ENCODE measurements at places on chromosomes 7 and 10. TPM values are rescaled to one million over a fixed set of nuclear protein-coding genes. Genes with fewer than 3 reads are reported as not detected.

DNA sequence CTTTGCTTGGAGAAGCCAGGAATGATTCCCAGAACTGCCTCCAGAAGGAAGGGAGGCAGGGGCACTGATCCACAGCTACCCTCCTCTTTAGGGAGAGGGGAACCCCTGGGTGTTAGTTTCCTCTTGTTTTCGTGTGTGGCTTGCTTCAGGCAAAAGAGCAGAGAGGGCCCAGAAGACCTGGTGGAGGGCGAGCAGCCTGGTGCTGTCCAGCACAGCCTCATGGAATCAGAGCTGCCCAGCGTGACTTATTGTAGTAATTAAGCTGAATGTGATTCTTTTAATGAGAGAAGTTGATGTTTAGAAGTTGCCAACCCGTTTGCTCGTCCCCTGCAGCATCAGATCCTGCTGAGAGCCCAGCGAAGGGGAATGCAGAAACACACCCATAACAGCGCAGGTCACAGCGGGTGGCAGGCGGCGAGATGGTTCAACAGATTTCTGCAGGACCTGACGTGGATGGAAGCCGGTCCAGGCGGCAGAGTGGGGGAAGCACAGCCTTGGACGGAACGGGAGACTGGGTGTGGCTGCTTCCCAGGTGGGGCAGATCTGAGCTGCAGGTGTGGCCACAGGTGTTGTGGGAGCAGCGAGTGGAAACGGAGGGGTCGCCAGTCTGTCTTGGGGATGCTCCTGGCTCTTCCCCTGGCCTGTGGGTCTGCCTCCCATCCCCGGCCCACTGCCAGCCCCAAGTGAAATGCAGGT lies 53.7 kb upstream of the SHH start:
- DNase-seq, result no peak

- no peak for DNase-seq
Measured at GRCh38 chr10:78942091-78942501, 126.7 kb upstream of the ZMIZ1 start.

DNA sequence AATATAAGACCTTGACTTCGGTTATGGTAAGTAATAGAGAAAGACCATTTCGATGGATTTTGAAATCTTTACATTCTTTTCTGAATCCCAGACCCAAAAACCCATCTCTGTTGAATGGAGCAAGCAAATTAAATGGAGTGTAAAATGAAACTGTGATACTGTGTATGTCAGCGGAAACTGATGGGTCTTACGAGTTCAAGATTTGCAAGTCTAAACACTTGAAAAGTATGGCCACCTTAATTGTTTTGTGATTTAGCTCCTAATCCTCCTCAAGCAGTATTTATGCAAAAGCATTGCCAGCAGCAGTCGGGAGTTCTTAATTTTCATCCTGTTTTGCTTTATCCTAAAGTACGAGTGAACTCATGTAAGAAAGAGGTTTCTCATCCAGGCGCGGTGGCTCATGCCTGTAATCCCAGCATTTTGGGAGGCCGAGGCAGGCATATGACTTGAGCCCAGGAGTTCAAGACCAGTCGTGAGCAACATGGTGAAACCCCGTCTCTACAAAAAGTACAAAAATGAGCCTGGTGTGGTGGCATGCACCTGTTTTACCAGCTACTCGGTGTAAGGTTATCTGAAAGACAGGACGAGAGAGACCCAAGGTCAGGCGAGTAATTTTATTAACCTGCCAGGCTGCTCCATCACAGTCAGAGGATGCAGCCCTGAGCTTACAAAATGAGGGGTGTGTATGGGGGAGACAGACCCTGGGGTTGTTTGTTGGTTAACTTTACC lies 5.8 kb upstream of the DHTKD1 start:
- DNase-seq, result no peak

The FAM25A gene
- total RNA-seq, result not detected

- DNase-seq, result no peak
Measured at GRCh38 chr10:7804216-7804615, 14.1 kb upstream of the TAF3 start.

GRCh38 chr10:92747066-92747465 lies 57.3 kb downstream of the HHEX start:
- DNase-seq, result no peak

- DNase-seq, result no peak
Measured at GRCh38 chr10:32308027-32308603, 38.8 kb downstream of the EPC1 start.

The BMPER gene
- 5.8 TPM for total RNA-seq

DNA sequence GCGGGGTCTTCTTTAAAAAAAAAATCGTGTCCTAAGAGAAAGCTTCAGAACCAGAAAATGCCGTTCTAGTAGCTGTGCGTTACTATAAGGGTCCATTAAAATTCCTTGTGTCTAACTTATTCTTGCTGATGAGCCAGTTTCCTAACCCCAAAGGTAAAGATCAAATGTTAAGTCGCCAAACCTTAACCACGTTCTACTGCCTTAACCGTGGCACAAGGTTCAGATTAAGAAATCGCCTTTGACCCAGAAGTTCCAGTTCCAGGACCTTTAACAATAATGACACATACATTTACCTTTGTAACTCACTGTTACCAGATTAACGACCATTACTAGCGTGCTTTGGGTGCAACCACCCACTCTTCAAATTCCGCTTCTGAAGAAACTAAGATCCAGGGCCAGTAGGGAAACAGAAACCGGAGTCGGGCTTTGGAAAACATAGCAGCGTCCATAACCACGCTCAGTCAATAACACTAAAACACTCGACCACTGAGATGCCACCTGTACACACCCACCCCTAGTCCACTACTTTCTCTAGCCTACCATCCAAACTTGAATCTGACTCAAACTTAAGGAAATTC lies 620 bp downstream of the BET1 start:
- DNase-seq, result peak; percentile 57

- no peak for DNase-seq
Measured at GRCh38 chr10:43943119-43943817, 294.6 kb upstream of the ZNF32 start.

DNA sequence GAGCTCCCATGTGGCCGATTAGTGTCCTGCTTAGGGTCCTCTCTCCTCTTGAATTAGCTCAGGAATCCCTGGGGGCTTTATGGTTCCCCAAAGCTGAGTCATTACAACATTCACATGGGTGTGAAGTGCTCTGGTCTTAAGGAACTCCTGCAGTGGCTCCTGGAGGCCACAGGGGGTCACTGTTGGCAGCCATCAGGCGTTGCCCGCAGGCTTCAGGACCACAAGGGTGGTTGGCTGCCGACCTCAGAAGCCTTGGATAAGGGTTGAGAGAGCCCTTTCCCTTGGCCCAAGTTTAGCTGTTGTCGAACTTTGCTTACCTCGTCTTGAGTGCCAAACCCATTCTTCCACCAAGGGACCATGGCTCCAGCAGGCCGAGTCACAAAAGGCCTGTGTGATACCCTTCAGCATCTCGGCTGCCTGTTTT lies 61.7 kb downstream of the SH2D4B start:
- DNase-seq, result peak; percentile 58

DNA sequence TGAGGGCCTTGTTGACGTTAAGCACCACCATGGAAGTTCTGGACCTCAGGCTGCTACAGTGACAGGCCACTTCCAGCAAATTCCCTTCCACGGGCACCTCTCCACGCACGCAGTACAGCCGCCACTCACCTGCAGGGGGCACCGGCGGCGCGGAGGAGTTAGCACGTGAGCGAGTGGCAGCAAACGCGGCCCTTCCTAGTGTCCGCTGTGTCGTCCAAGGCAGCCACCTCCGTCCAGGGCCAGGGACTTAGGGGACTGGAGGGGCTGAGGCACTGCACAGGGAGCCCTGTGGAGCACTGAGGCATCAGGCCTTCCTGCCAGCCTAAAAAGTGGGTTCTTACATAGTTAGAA lies 164.4 kb downstream of the SVIL start:
- no peak for DNase-seq

GRCh38 chr10:45452268-45452667 lies 78.3 kb downstream of the ALOX5 start:
- no peak for DNase-seq

- no peak for DNase-seq
Measured at GRCh38 chr10:1420661-1421362, 316.5 kb downstream of the ADARB2 start.

GRCh38 chr7:150916670-150917069 lies 61.5 kb downstream of the KCNH2 start:
- no peak for DNase-seq

The FZD8 gene
- total RNA-seq, result 11.2 TPM

DNA sequence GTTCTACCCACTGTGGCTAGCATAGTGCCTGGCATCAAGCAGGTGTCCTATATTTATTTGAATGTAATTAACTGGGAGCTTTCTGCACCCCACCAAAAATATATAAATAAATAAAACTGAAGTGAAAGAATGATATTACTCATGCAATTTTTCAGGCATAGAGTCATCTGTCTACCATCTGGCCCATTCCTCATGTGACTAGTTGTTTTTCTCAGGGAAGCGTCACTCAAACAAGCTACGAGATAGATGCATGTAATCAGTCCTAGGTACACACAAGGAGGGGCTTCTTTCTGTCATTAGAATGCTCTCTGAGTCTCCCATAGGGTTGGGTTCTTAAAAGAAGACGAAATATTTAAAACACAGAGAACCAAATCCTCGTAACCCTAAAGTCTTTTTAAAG lies 255.5 kb upstream of the KMT2E start:
- no peak for DNase-seq

The MARCHF5 gene
- 10.3 TPM for total RNA-seq

The CALHM3 gene
- total RNA-seq, result under 0.01 TPM

- DNase-seq, result no peak
Measured at GRCh38 chr7:92639966-92640365, 49.8 kb upstream of the FAM133B start.

The PILRB gene
- total RNA-seq, result 10.0 TPM

The SPDYE5 gene
- not detected for total RNA-seq

- DNase-seq, result no peak
Measured at GRCh38 chr7:42262964-42263363, 26.0 kb upstream of the GLI3 start.

GRCh38 chr7:51705701-51706100 lies 389.1 kb upstream of the COBL start:
- DNase-seq, result no peak

The ZPBP gene
- not detected for total RNA-seq

GRCh38 chr7:151451626-151452571 lies 12.0 kb upstream of the CRYGN start:
- no peak for DNase-seq

DNA sequence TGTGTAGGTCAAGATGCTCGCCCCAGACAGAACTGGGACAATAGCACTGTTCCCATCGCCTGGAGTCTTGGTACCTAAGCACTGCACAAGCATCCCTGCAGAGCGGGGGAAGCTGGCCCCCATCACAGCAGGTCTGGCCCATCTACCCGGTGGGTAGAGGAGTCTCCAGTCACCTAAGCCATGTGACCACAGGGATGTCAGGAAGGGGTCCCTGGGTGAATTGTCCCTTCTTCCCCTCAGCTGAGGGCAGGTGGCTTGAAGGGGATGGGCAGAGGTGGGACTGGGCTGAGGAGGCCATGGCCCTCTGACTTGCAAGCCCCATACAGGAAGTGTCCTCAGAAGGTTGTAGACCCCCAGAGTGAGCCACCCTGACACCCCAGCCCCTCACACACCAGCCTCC lies 39.7 kb downstream of the FRMPD2 start:
- DNase-seq, result no peak

The CNTNAP2 gene
- total RNA-seq, result not detected

DNA sequence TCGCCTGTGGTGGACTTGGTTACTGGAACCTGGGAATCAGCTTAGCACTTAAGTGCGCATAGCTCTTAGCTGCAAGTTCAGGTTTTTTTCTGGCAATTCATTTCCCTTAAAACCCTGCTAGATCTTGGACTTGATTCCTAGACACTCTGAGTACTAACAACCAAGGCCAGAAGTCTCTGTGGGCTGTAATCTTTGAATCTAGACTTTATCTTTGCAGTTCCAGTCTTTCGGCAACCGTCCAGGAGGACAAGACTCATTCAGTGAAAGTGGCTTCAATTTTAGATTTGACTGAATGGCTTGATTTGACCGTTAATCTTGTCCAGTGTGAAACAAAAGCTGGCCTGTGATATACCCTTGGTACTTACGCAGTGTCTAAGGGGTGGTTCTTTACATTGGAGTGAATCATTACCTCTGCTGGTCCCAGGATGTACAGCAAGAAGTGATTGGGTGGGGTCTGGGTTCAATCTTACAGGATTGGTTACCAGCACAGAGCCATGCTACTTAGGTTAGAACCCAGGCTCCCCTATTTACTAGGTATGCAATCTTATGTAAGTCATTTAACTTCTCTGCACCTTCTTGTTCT lies 16.4 kb downstream of the PTTG1IP2 start:
- DNase-seq, result no peak

- no peak for DNase-seq
Measured at GRCh38 chr10:78828647-78829539, 239.9 kb upstream of the ZMIZ1 start.

The TUBAL3 gene
- total RNA-seq, result not detected

DNA sequence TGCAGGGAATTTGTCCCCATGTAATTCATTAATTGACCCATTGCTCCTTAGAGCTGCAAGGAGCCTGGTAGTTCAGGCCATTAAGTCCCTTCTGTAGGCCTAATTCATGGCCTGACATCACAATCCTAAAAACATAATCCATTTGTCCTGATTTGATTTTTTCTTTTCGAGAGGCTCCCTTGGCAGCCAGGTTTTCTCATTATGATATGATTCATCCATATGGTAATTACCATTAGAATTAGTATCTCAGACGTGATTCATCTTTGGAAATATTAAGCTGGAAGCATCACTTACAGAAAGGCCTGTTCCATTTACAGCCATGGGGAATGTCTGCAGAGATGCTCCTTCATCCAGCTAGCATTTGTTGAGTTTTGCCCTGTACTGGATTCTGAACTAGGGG lies 128.5 kb downstream of the PLCE1 start:
- no peak for DNase-seq

- no peak for DNase-seq
Measured at GRCh38 chr7:147483634-147484292, 1106.8 kb upstream of the C7orf33 start.

The GSTO2 gene
- 1.9 TPM for total RNA-seq

The ADRB1 gene
- total RNA-seq, result not detected

- DNase-seq, result no peak
Measured at GRCh38 chr10:70437721-70438120, 3.8 kb downstream of the NODAL start.

GRCh38 chr7:97865104-97865503 lies 7.1 kb downstream of the ASNS start:
- DNase-seq, result no peak

GRCh38 chr7:74657692-74658177 lies at the start of gene GTF2I:
GTF2I (plus strand) TSS chr7:74657718; CDS start chr7:74689129, 31,411 bp downstream.
- DNase-seq, result no peak

- DNase-seq, result no peak
Measured at GRCh38 chr7:3836855-3837254, 535.8 kb downstream of the SDK1 start.

The ADCY1 gene
- 0.32 TPM for total RNA-seq

DNA sequence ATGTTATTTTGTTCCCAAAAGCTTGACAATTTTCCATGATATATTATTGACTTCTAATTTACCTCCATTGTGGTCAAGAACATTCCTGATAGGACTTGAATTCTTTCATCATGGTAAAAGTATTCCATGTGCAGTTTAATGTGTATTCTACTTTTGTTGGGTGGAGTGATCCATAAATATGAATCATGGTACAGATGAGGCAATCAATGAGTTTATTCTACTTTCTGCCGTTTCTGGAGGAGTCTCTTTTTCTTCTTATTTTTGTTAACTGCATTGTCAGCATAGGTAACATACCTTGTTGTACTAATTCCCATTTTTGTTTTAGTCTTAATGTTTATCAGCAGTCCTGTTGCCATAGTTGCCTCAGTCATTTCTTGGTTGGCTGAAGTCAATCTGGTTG lies 69.6 kb downstream of the SHOC2 start:
- DNase-seq, result no peak

- DNase-seq, result no peak
Measured at GRCh38 chr7:42471573-42472174, 234.7 kb upstream of the GLI3 start.

The OGA gene
- 93.1 TPM for total RNA-seq

GRCh38 chr10:88507826-88508453 lies 75.2 kb downstream of the RNLS start:
- no peak for DNase-seq

The C10orf90 gene
- not detected for total RNA-seq

All from fibroblast of villous mesenchyme (primary cell).